NCI-H524 treated with DMSO at 0.1 percent for 48 hours (cell line): ENCODE measurements at places on chromosomes 3 and 15.

GRCh38 chr3:18223974-18224373, 201.2 kb downstream of the SATB1 start:
- no peak for DNase-seq

GRCh38 chr3:15703346-15703745, 94.4 kb downstream of the ANKRD28 start:
- no peak for DNase-seq

DNA sequence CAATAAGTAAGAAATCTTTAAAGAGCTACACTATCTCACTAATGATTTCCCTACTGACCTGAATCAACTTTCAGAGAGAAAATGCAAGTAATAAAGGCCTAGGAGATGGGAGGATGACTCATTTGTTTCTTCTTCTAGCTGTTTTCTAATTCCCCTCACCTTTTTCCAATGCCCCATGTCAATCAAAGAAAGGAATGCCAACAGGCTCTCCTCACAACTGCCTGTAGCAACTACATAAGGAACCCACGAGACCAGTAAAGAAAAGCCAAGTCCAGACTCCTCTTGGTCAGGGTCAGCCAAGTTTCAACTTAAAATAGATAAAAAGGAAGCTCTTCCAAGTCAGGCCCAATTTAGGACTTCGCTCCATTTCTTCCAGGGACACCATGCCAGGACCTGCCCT, 201.9 kb downstream of the TNIK start:
- DNase-seq: no peak

DNA sequence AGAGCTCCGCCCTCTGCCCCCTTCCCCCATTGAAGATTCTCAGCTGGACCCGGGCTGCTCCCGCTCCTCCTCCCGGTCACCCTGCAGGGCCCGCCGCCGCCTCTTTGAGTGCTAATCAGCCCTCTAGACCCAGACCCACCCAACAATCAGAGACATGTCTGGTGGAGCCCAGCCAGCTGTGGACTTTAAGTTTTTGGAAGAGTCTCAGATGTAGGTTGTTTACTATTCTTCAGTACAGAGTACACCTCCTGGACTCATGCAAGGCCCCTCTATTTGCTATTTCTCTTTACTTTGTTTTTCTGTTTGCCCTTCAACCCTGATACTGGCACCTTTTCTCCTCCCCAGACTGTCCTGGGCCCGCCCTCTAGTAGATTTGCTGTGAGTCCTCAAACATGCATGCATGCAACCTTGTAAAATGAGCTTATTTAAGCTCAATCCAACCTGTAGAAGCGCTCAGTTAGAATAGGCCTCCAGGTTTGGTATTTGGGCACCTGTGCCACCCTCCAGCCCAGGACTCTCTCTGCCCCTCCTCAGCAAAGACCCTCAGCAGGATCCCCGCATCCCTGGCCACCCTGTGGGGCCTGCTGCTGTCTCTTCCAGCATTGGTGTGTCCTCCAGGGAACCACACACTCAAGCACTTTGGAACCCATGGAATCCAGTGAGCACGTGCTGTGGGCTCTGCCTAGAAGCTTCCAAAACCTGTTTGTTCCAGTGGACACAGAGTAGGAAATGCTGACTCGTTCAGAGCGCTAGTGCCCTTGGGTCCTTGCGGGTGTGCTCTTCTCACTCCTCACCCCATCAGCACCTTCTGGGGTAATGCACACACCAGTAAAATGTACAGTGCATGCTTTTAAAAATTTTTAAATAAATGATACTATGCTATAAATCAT, 4.6 kb downstream of the PRR23E start:
- no peak for DNase-seq

GRCh38 chr3:18713577-18713951, 288.4 kb upstream of the SATB1 start:
- DNase-seq: no peak

DNA sequence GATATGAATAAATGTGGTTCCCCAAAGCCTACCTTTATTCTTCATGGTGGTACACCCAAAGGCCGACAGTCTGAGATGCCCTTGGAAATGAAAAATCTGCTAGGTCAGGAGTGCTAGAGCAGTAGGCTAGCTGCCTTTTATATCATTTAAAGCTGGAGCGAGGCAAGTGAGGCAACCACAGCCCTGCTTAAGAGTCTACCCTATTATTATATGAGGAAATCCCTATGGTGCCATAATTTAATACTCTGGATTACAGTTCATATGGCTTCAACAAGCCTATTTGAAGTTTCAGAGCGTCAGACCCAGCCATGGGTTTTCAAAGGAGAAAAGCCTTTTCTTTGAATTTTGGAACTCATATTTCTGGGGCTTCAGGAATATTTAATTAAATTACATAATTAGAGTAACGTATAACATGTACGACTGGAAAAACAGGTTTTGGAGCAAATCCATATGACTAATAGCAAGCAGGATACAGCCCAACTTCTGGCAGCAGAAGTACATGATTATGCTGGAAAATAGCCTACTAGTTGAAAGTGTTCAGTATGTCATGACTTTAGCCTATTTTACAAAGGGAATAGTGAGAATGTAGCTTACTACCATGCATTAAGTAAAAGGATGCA, 18.0 kb upstream of the SLTM start:
- no peak for DNase-seq

DNA sequence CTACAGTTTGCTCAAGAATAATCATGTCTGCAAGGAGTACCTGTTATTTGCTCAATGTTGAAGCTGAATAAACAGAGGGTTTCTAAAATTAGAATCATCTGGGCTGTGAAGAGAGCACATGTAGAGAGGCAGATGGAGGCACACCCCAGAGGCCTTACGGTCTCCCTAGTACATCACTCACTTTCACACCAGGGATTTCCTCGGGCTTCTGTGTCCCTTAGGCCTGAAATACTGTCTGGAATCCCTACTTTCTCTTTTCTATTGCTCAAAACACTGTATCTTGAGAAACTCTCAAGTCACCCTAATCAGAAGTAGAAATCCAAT, 473.7 kb upstream of the ROBO2 start:
- DNase-seq: no peak

GRCh38 chr3:110974902-110975301, 96.7 kb upstream of the NECTIN3 start:
- DNase-seq: no peak

GRCh38 chr3:197682713-197683112, 54.0 kb downstream of the RUBCN start:
- DNase-seq: no peak

DNA sequence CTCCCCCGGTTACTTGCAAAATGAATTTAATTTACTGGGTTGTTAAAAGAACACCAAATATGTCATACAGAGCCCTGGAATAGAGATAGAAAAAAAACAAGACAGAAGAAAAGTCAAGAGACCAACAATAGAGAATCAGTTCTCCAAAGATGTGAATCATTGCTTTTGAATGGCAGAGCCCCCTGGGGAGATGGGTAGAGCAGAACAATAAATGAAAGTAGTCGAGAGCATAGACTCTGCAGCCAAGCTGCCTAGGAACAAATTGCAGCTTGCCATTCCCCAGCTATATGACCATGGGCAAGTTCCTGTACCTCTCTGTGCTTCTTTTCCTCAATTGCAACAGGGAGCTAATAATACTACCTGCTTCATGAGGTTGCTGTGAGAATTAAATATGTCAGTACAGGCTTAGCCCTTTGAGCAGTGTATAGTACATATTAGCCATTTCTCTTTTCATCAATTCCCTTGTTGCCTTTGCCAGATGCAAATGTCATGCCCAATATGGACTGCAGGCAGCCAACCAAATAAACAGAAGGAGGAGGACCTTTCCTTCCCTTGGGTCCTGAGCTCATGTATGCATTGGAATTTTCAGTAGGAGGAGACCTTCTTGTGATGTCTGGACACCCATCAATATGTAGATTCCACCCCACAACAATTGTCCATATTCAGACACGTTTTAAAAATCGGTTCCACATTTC, 25.0 kb upstream of the BFSP2 start:
- DNase-seq: no peak
